ENCODE measurements at places on chromosomes 16 and 17.

DNA sequence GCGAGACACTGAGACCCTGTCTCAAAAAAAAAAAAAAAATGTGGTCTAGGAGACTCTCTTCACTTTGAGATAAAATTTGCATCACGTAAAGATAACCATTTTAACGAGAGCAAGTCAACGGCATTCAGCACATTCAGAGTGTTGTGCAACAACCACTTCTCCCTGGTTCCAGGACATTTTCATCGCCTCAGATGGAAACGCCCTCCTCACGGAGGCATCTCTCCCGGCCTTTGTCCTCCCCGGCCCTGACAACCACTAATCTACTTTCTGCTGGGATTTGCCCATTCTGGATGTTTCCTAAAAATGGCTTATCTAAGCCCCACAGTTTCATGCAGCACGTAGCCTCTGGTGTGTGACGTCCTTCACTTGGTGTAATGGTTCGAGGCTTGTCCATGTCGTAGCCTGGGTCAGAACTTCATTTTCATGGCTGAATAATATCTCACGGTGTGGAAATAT, 6.4 kb upstream of the NPRL3 start:
- no peak for DNase-seq

GRCh38 chr17:67139289-67139688, 94.9 kb downstream of the CACNG1 start:
- DNase-seq, result no peak

DNA sequence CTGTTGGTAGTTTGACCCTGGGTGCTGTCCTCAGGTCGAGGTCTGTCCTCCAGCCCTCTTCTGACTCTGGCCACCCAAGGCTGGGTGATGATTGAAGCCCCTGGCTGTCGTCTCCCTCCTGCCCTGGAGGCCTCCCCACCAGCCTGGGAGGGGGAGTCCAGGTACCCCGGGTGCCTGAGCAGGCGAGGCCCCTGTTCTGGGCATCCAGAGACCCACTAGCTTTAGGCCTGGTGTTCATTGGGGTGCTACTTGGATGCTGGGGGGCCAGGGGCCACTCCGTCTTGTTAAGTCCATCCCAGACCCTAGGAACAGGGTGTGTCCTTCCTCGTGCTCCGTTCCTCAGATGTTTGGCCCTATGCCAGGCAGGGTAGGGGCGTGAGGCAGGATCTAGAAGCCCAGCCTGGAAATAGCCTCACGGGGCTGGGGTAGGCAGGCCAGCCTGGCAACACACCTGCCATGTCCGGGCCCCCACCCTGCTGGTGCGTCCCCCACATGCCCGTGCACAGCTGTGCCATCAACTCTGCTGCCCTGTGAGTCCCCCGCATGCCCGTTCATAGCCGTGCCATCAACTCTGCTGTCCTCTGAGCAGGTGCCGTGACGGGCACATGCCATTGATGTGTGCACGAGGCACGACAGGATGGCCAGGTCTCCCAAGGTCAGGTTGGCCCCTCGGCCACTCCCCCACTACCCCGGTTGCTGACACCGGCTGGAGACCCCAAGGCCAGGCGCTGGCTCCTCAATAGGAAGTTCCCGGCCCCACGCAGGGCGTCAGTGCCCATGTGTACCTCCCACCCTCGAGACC, 36.9 kb downstream of the GINS2 start:
- DNase-seq, result no peak

- DNase-seq, result no peak
These were observed 9.7 kb downstream of the ZNHIT3 start for GRCh38 chr17:36496018-36496789.

DNA sequence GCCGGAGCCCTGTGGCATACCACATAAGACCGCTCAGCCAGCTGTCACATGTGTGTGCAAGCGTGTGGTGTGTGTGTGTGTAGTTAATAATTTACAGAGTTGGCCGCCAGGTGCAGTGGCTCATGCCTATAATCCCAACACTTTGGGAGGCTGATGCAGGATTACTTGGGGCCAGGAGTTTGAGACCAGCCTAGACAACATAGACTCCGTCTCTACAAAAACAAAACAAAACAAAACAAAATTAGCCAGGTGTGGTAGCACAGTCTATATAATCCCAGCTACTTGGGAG, 20.4 kb downstream of the SOCS1 start:
- no peak for DNase-seq

- DNase-seq, result no peak
These were observed 35.0 kb downstream of the ITGB3 start for GRCh38 chr17:47288531-47289116.

GRCh38 chr16:58086381-58087208, 42.6 kb downstream of the CFAP20 start:
- no peak for DNase-seq

DNA sequence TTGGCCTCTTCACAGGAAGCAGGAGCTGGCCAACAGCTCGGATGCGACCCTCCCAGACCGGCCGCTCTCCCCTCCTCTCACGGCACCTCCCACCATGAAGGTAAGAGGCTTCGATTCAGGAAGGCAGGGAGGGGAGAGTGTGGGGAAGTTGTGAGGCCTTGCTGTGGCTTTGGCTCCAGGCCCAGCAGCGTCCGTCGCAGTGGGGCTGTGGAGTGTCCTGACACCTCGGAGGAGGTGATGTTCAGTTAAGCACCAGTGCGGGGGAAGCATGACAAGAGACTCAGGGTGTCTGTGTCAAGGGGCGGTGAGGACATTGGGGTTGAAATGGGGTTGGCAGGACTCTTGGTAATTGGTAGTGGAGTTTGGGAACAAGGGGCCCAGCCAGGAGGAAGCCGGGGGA, 109.0 kb downstream of the RAP1GAP2 start:
- DNase-seq, result no peak

DNA sequence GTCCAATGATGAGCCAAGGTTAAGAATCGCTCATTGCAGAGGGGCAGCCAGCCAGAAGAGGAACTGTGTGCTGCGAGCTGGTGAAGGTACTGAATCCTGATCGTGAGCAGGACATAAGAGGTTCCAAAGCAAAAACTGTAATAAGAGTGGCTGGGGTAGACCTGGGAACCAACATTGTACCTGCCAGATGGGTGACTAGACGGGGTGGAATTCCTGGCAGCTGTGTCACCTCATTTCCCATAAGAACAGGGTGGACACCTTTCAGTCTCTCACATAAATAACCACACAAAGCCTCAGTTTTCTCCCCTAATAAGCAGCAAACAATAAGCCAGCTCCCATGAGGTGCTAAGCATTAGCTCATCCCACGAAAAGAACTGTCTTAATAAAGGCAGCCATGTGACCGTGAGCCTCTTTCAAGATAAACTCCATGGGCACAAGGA, 290.3 kb downstream of the SOX9 start:
- no peak for DNase-seq

DNA sequence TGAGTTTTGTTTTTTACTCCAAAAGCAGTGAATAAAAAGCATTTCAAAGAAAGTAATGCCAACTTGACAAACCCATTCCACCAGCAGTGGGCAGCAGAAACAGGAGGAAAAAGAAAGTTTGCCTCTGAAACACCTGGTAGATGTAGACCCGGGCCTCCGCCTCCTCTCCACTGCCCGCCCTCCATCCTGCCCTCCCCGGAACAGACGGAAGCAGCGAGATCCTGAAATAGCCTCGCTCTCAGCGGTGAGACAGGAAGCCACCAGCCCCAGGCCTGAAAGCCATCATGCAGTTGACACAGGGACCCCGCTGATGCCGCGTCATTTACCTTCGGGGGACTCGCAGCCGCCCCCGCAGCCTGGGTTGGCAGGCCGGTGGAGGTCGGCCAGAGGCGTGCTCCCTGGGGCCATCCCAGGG, 67.8 kb downstream of the C16orf78 start:
- DNase-seq, result no peak

DNA sequence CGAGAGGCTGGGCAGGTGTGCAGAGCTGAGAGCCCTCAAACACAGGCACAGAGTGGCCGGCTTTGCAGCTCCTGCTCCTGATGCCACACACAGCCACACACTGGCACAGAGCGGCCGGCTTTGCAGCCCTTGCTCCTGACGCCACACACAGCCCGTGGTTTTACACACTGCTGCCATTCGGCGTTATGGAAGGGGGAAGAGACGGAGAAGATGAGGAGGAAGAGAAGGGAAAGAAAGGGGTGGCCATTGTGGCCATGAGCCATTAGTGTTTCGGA, 26.8 kb downstream of the WSCD1 start:
- no peak for DNase-seq

DNA sequence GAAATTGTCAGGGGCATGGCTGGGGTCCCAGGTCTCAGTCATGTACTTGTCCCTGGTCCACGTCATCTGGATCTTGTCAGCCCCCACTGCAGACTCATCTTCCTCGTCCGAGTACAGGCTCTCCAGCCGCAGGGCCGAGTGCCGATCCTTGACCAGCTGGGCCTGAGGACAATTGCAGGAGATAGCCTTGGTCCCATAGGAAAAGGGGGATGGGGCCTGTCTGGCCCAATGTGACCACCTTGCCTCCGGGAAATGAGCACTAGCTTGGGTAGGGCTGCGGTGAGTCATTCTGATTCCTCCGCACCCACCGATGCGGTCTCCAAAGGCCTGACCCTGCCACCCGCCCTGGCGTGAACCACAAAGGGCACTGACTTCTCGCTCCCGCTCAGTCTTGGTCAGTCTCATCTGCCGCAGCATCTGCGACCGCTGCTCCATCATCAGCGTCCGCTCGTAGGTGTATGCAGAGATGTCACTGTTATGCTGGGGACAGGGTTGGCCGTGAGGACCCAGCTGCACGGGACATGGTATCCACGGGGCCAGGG, 1.5 kb upstream of the LCAT start:
- no peak for DNase-seq

DNA sequence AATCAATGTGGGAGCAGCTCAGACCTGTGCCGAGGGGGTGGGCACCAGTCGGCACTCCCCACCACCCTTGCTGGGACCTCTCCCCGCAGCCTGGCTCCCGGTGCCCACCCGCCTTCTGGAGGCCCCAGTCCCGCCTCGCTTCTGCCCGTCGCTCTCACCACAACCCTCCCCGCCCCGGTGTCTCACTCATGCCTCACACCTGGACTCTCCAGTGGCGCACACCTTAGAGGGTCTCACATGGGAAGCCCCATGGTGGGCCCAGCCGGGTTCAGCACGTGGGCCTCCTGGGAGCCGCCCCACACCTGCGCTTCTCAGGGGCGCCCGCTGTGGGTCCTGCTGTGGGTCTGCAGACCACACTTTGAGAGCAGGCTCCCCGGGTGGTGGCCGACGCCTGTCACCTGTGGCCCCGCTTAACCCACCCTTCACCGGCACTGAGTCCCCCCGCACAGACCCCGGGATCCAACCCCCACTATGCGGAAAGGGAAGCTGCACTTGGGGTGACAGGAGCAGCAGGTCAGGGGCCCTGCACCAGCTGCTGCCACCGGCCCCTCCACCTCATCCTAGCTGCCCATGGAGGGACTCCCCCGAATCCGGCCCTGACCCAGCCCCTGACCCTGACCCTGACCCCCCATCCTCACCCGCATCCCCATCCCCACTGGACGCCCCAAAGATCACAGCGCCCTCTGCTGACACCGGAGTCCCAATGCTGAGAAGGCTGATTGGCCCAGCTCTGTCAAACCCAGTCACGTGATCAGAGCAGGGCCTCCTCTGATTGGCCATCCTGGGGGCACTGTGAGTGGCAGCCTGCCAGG, 27.4 kb upstream of the SLC38A10 start:
- no peak for DNase-seq

DNA sequence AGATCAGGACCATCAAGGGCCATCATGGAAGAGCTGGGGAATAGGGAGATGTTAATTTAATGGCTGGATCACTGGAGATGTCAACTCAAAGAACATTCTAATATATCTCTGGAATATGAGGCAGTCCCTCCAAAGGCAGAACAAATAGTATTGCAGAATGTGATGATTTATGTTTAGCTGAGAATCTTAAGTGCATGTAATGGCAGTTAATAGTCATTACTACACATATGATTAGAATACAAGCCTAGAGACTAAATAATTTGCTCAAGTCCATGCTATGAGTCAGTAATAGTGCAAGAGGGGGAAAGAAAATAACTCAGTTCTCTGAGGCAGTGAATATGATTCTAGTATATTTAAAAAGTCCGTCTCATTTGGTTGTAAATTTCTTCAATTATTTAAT, 32.3 kb downstream of the SNTB2 start:
- no peak for DNase-seq

DNA sequence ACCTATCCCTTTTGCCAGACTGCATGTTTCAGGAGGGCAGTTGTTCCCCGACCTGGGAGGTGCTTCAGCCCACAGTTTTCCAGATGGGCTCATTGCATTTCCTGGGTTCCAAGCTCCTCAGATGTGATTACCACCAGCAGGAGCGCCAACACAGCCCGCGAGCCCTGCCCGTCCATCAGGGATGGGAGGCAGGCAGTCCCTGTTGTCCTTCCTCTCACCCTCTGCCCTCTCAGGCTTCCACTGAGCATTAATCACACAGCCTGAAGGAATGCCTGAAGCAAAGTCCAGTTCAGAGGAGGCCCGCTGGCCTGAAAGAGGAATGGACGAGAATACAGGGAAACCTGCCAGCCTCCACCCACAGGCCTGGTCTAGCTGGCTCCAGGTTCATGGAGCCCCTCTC, 256.3 kb upstream of the SDK2 start:
- DNase-seq, result no peak

DNA sequence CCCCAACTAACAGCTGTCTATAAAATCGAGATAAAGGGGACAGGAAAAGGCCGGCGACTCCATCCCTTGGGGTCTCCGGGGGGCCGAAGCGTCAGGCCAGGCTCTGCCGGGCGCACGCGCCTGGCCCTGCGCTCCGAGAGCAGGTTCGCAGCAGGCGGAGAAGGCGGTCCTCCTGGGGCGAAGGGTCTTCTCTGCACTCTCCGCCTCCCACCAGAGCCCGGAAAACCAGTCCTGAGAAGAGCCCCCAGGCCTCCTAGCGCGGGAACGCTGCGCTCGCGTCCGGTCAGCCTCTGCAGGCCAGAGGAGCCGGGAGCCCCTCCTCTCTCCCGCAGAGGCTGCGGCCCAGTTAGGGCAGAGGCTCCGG, 5.1 kb downstream of the FOXF1 start:
- no peak for DNase-seq

DNA sequence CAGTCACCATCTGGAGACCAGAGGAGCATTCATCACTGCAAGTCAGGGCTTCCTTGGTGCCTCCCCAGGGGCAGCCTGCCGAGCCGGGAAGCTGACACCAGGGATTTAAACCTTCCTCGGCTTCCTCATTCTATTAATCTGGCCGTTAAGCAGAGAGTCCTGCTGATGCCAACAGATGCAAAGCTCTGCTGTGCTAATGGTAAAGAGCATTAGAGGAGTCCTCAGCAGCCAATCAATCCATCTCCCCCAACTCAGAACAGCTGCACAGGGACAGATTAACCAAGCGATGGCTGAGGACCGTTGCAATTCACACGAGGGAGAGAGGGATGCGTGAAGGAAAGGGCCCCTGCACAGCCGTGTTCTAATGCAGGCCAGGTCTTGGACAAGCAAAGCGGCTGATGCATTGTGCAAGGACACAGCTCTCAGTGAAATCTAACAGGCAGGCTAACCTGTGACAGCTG, 116.6 kb downstream of the XYLT1 start:
- no peak for DNase-seq

- no peak for DNase-seq
These were observed 394 bp upstream of the NME4 start for GRCh38 chr16:396605-397004.

- DNase-seq, result no peak
These were observed 15.3 kb downstream of the TBX2 start for GRCh38 chr17:61414936-61415251.
